ENCODE measurements at places on chromosomes 2 and 18.

GRCh38 chr2:238484522-238485452 is 58.1 kb downstream of the ASB1 start:
- no peak for DNase-seq

GRCh38 chr18:74804677-74805076 is 207.0 kb downstream of the ZNF407 start:
- no peak for DNase-seq

DNA sequence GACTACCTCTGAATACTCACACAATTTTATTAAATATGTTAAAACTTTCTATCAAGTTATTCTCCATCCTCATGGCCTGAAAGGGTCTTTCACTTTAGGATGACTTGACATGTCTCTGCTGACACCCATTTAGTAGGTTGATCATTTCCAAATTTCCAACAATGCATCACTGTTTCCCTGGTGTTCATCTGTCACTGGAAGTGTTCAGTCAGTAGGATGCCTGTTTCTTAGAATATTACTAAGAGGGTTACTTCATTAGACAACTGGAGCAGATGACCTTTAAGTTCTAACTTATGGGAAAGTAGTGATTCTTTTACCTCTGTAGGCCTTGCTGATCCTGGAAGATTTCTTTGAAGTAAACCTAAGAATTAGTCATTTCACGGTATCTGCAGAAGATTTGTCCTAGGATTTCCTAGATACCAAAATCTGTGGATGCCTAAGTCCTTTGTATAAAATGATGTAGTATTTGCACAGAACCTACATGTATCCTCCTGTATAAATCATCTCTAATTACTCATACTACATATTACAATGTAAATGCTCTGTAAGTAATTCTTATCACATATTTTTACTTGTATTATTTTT is 77.7 kb downstream of the MAP3K20 start:
- no peak for DNase-seq

DNA sequence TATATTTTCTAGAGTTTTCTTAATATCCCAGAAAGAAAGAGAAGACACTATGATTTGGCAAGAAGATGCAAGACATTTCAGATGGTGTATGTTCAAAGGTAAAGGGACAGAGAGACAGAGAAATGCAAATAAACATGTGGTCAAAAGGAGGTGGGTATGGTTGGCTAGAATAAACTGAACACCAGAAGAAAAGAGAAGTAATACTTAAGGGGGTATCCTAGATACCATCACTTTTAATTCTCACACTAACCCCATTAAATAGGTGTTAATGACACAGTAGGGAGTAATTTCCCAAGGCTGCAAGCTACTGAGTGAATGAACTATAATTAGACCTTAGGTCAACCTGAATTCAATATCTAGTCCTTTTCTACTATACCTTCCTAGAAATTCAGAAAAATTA is 111.2 kb upstream of the CD226 start:
- DNase-seq: no peak

DNA sequence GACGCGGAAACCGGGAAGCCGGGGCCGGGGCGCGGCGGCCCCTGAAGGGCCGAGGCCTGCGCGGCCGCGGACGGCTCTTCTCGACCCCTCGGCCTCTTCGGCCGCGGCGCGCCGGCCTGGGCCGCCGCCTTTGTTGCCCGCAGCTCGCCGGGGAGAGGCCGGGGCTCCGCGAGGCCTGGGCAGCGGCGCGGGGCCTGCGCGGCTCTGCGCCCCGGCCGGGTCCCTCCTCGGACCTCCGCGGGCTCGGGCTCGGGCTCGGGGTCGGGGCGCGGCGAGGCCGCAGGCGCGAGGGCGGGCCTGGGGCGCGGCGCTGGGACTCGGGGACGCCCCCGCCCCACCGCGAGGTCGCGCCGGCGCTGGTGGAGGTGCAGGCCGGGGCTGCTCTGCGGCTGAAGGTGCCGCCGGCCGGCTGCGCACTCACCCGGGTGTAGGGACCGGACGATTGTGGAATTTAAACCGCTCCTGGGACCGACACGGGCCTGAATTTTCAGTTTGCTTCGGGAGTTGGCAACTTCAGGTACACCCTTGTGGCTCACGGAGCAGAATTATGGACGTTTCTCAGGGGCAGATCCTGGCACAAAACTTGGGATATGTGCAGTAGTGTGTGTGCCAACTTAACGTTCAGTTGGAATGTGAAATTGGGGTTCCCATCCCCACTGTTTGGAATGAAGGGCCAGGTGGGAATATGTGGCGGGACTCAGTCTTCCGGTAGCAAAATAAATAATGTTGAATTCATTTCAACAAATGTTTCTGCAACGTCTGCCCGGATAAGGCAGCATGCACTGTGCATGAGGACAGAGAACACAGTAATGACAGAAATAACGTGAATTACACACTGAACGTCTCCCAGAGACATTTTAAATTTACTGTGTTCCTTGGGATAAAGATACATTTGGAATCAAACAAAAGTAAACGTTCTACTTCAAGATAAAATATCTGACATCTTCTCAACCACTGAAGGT is 787 bp downstream of the SOCS6 start:
- DNase-seq: peak; percentile 29

GRCh38 chr2:88747990-88748389 is 56.5 kb downstream of the RPIA start:
- DNase-seq: no peak

DNA sequence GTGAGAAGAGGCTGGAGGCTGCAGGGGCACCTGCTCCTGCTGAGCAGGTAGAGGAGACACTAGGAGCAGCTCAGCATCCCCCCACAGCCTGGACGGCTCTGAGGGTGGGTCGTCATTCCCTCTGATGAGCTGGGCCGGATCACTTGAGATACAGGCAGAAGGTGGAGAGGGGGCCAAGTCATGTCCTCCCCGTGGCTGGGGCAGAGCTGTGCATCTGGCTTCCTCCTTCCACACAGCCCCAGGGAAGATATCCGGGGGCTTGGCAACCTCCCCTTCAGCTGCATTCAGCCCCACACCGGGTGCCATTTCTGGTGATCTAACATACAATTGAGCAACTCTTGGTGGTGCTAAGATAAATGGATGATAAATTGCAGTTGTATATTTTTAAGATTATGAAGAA is 236.9 kb downstream of the LDLRAD4 start:
- no peak for DNase-seq

DNA sequence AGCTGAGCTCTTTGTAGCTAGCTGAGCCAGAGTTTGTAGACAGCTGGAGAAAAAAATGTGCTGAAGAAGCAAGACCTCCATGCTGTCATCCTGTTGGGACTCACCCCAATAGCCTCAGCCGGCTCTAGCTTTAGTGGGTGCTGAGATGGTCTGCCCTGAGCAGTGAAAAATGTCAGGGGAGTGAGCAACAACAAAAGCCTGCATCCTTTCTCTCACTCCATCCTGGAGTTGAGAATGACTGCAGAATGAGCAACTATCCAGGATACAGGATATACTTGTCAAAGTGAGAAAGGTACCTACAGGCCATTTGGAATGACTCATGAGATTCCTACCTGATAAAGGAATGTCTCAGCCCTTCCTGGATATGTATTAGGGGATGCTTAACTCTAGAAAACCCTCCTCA is 146.1 kb upstream of the DLX2 start:
- DNase-seq: no peak

DNA sequence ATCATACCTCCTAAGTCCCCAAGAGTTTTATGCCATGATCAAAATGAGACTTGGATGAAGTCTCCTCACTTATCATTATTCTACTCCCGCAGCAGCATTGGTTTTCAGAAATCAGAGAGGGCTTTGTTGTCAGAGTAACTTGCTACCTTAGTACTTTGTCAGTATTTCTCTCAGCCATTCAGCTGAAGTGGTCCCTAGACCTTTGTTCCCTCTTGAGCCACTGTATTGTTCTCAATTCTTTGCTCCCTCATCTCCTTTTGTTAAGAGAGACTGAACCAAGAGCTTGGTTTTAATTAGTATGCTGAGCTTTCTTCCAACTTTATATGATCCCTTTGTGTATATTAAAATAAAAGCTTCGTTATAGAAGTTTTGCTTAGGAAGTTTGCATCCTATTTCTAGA is 133.4 kb downstream of the DOCK10 start:
- no peak for DNase-seq

- DNase-seq: no peak
Measured at GRCh38 chr18:28088477-28088876, 88.5 kb downstream of the CDH2 start.

DNA sequence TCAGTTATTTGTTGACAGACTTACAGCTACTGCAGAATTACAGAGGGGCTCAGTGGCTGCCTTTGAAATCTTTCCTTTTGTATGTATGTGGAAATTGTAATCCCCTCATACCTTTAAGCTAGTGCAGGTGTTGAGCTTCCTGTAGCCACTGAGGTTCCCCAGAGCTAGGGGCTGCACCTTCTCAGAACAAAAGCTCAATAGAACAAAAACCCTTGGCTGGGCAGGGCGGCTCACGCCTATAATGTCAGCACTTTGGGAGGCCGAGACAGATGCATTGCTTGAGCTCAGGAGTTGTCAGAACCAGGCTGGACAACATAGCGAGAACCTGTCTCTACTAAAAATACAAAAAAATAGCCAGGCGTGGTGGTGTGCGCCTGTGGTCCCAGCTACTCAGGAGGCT is 41.3 kb upstream of the CHMP1B start:
- no peak for DNase-seq

DNA sequence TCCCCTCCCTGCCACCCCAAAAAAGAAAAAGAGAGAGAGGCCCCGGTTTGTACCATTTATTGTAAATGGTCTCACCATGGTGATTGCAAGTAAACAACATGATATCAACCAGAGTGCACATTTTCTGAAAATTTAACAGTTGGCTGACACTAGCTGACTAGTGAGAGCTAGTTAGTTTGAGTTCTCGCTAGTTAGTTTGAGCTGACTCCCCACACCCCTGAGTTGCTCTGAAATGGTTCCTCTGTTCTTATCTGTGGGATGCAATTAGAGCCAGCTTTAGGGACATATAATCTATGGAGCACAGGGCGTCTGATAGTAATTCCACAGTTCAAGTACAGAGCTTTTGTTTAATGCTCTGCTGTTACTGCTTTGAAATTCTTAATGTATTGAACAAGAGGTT is 13.1 kb downstream of the CASP10 start:
- no peak for DNase-seq

DNA sequence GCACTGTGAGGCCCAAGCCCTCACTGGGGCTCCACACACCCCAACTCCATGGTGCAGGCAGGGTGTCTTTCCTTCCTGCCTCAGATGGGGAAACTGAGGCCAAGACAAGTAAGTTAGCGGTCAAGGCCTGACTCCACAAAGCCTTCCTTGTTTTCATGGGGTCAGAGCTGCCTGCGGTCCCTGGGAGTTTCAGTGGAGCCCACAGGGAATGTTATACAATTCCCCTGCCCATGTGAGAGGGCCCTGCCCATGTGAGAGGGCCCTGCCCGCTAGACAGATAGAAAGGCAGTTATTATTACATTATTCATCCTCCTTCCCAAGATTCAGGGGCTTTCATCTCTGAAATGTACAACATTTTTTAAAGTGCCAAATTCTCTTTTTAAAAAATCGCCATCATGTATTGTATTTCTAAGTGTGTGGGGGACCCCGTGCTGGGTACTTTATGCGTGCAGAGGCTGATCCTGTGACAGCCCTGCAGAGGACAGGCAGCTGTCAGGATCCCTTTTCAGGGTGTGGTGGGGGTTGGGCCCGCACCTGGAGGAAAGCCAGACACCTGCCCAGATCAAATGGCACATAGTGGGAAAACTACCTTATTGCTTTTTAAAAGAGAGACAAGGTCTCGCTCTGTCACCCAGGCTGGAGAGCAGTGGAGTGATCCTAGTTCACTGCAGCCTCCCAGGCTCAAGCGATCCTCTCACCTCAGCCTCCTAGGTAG is 23.4 kb downstream of the FBLN7 start:
- DNase-seq: no peak

- no peak for DNase-seq
Measured at GRCh38 chr2:27721884-27722485, 49.5 kb upstream of the MRPL33 start.

DNA sequence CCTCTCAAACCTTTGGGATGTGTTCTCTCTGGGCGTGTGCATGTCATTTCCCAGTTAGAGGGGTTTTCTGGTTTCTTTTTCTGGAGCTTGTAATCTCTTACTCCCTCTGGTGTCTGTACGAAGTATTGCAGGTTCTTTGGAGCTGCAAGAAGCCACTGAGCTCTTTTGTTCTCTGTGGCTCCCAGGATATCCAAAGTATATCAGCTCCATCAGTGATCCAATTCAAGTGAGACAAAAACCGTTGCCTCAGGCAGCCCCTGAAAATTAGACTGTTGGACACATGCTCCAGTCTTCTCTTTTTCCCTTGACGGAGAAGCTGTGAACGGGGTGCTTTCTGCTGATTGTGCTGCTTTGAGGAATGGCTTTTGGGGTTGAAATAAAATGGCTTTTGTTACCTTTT is 59.0 kb upstream of the LDLRAD4 start:
- no peak for DNase-seq

DNA sequence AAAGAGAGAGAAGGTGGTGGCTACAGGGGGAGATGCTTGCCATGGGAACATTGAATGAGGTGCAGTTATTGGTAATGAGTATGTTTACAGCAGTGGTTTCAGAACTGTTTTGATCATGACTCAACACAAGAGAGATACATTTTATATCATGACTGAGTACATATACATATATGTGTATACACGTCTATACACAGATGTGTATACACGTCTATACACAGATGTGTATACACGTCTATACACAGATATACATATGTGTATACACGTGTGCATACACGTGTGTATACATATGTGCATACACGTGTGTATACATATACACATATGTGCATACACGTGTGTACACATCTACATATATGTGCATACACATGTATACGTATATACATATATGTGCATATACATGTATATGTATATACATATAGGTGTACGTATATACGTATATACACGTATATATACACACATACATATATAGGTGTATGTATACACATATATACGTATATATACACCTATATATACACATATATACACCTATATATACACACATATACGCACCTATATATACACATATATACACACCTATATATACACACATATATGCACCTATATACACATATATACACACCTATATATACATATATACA is 518.5 kb downstream of the TSN start:
- DNase-seq: no peak

- peak; percentile 41 for DNase-seq
Measured at GRCh38 chr2:101770726-101771125, 73.2 kb downstream of the MAP4K4 start.

- no peak for DNase-seq
Measured at GRCh38 chr2:185221-185620, 78.6 kb downstream of the SH3YL1 start.

DNA sequence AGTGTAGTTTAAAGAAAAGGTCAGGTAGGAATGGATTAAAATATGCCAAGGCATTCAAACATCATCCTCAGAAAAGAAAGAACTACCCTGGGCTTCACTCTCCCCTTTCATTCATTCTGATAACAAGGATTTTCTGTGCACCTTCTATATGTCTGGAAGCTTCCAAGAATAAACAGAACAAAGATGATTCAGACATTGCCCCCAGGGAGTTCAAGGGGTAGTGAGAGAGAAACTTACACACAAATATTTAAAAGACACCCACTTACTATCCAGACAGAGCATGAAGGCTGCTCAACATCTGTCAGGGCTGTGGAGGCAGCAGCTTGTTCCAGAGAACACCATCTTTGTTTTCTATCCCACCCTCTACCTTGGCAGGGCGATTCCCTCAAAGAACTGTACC is 140.5 kb downstream of the ALK start:
- no peak for DNase-seq

All from NCI-H1930 (cell line).